ENCODE measurements at places on chromosomes 2 and 18.
A peak's percentile ranks its signal among the peaks of the same experiment; 100 is the strongest.

DNA sequence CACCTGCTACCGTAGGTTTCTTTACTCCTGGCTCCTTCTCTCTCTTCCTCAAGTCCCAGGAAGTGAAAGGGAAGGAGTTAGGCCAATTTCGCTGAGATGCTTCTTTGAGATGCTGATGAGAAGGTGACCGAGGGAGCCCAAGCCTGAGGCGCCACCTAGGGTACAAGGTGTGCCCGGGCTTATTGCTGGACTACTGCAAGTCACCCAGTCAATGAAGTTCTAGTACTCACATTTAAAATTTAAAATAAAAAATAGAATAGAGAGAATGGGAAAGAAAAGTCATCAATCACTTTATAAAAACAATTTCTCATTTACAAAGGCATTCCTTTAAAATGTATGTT, 45.3 kb downstream of the ACAA2 start:
- DNase-seq, result peak; percentile 73

DNA sequence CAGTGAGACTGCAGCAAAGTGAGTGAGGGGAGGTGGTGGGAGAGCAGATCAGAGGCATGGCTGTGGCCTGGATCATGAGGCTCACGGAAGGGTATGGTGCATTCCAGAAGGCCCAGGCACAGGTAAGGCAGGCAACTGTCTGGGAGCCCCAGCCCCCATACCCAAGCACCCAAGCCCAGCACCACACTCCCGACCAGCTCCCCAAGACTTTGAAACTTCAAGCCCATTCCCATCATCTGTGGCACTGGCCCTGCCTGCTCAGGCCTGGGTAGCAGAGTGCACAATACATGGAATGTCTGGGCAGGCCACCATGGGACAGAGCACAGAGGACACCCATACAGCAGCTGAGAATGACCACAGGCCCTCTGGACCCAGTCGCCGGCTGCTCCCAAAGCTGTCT, 202.6 kb upstream of the ARL4C start:
- DNase-seq, result no peak

DNA sequence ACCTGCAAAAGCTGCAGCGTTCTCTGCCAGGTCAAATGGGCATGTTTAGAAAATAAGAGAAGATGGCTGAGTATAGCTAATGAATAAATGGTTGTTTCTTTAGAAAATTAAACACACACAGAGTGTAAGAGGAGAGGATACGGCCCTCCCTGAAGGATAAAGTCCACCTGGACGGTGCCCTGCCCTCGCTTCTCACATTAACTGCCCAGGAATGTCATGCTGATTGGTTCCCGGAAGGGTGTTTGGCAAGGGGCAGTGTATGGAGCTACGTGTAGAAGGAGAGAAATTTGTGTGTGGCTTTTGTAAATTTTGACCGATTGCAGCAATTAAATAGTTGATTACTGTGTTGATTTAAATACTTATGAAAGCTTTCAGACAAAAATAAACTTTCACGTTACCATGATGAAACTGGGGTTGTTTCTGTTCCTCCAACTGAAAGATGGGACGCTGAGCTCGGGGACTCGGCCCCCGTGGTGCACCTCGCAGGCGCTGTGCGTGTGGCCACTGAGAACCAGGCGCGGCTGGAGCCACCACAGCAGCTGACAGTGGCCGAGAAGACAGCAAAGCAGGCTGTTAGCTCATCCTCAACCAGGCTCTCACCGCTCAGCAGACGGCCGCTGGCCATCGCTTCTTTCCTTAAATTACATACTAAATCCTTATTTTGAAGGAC, 22.7 kb downstream of the MPPE1 start:
- no peak for DNase-seq

DNA sequence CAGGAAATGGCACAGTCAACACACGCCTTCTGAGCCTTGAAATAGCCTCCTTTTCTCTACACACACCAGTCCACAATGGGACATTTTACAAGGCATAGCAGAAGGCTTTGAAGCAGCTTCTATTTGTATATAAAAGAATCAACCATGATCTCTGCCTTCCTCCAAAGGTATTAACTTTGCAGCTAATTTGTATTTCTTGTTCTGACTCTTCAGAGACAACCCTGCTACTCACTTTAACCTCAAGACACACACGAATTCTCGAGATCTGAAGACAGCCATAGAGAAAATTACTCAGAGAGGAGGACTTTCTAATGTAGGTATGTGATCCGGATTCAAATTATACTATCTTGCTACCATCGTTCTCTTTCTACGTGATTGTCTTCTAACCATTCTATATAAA, 104.6 kb downstream of the VIT start:
- DNase-seq, result no peak

DNA sequence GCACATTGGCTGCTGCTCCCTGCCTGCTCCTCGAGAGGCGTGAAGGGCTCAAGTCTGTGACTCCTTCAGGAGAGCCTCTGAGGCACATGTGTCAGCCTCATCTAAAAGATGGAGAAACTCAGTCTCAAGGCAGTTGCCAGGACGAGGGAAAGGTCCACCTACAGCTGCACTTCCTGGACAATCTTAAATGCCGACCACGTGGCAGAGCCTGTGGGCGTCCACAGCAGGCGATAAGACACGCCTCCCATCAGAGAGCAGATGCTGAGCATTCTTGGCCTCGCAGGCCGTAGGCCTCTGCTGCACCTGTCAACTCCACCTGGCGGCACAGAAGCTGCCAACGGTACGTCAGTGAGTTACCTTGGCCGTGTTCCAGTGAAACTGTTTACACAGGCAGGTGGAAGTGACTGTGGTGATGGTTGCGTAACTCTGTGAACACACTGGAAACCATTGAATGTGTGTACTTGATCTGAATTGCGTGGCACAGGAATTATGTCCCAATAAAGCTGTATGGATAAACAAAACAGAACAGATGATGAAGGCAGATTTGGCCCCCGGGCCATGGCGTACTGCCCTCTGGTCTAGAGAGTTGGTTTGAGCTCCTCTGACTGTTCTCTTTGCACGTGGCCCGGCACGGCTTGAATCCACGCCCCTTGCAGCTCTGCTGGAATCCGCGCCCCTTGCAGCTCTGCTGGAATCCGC, 114.5 kb downstream of the RNF144A start:
- peak; percentile 60 for DNase-seq

DNA sequence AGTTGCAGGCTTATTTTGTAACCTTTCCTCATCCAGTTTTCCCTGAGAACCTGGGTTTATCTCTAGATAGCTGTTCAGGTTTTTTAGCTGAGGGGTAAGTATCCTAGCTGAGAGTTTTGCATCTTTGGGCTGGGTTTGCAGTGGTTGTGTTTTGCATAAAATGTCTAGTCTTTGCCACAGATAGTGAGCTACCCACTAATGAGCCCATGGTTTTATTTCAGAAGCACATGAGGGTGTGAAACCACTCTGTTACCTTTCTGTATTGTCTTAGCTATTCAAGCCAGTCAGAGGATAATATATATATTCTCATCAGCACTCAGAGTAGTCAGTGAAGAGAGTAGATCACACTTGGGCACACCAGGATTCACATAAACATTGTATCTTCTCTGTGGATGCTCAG, 24.6 kb upstream of the TXNDC2 start:
- DNase-seq, result no peak

GRCh38 chr2:181554061-181554830, 97.1 kb downstream of the ITGA4 start:
- no peak for DNase-seq

- DNase-seq, result no peak
Measured at GRCh38 chr2:57156231-57156924, 890.2 kb upstream of the VRK2 start.

- DNase-seq, result no peak
Measured at GRCh38 chr18:56443166-56443907, 195.1 kb downstream of the TXNL1 start.

DNA sequence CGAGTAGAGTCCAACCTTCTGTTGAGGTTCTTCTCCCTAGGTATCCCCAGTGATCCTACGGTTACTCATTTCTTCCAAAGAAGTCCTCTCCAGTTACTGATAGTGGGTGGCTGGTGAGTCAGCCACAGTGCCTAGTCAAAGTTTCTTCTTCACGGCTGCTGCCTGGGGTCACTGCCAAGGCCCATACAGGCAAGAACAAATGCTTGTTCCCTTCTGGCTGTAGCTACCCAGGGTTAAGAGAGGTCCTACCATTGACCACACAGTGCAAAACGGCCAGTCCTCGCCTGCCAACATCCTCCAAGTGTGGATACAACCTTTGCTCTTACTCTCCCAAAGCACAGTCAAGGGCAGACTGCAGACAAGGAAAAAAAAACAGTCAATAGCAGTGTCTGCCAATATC, 2.9 kb upstream of the PTPN4 start:
- no peak for DNase-seq

- no peak for DNase-seq
Measured at GRCh38 chr2:6954586-6954985, 37.4 kb downstream of the RNF144A start.

- no peak for DNase-seq
Measured at GRCh38 chr18:26802330-26803200, 62.9 kb downstream of the AQP4 start.

- DNase-seq, result no peak
Measured at GRCh38 chr2:225100269-225100668, 58.0 kb upstream of the DOCK10 start.

- DNase-seq, result peak; percentile 87
Measured at GRCh38 chr2:219298759-219299371, 10.3 kb downstream of the PTPRN start.

GRCh38 chr18:50602466-50602865, 42.6 kb downstream of the MAPK4 start:
- DNase-seq, result no peak

GRCh38 chr2:221518935-221519625, 53.0 kb downstream of the EPHA4 start:
- no peak for DNase-seq

DNA sequence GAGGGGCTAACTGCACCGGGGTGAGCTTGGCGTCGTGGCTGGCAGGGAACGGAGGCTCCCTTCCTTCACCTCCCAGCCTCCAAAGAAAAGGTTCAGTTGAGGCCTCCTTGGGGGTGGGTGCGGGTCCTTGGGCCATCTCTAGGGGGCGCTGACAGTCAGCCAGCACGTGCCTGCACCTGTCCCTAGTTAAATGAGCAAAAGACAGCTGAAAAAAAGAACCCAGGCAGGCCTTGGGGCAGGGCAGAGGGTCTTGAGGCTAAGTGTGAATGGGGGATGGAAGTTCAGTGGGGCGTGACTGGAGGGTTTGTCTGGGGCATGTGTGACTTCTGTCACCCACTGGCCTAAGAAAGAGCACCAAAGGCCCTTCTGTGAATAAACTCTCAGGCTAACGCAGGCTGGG, 56.4 kb downstream of the ZFP36L2 start:
- DNase-seq, result no peak

- no peak for DNase-seq
Measured at GRCh38 chr18:1522249-1522615, 617.6 kb downstream of the ADCYAP1 start.

DNA sequence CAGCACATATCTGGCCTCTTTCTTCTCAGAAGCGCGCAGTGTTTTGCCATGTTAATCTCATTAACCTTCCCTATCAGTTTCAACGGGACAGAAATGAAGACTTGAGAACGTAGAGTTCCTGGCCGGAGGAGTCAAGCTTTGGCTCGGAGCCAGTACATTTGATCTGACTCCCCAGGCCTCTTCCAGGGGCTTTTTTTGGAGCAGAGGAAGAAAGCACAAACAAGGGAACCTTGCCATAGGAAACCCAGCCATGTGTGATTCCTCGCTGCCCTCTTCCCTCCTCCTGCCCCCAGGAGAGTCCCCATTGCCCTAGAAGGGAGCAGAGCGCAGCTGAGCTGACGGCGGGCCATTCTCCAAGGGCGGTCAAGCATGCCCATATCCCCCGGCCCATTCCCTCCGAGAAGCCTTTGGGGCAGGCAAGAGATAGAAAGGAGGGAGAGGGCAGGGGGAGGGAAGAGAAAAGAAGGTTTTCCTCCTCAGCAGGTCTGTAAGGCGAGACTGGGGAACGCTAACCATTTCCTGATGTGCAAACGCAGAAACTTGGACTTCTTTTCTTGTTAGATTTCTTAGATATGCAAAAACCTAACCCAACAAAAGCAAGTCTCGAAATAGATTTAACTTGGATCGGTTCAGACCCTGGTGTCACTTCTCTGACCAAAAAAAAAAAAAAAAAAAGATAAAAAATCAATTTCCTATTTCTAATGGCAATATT, 63.7 kb upstream of the POU3F3 start:
- peak; percentile 61 for DNase-seq

DNA sequence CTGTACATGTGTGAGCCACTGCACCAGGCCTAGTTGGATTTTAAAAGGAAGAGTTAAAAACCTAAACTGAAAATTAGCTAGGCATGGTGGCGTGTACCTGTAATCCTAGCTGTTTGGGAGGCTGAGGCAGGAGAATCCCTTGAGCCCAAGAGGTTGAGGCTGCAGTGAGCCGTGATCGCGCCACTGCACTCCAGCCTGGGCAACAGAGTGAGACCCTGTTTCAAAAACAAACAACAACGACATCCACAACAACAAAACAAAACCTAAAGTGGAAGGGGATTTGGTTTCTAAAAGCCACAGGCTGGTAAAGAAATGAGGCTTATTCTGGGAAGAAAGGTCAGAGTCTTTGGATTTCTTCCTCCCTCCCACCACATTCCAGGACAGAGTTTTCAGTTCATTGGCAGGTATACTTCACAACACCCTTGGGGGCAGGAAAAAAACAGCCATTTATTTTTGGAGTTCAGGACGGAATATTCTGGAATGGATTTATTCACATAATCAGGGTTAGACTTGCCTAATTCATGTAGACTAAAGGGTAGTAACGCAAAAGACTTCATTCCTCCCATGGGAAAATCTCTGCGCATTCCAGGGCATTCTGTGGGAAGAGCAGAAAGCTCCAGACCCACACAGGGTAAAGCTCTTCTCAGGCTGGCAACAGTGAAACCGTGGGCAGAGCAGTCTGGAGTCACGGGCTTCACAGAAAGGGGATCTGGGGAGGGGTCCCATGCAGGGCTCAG, 34.9 kb downstream of the TEX44 start:
- DNase-seq, result no peak

GRCh38 chr18:26655525-26656430, 107.4 kb upstream of the KCTD1 start:
- peak; percentile 84 for DNase-seq

DNA sequence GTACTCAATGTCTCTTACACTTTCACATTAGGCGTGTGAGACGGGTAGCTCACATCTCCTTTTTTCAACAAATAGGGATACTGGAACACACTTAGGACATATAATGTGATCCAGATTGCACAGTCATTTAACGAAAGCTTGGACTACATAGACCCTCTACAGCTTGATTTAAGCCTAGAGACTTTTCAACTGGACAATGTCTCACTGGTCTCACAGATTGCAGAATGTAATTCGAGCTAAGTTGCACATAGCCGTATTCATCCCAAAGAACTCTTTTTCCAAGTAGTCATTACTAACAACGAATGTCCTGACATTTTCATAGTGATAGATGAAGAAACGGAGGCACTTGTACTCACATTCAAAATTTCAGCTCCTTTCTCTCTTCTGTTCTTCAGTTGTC, 612.1 kb downstream of the ZEB2 start:
- DNase-seq, result no peak

DNA sequence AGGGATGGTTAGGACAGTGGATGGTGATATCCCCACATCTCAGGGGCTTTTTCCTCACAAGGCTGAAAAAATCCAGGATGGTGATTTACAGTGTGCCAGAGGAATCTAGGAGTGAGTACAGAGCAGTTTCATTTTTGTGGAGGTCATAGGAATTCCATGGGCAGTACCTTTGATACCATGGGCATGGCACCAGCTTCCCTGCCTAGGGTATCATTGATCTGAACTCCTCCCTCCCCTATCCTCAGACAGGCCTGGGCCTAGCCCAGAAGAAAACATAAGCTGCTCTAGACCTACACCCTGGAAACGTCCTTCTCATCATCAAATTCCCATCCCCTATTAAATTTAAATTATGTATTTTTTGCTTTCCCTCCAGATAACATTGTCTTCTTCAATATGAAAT, 136.3 kb upstream of the KLHL29 start:
- no peak for DNase-seq

Measured in right hindlimb (tissue), 1 donor.